Stromal cell of bone marrow (primary cell): ENCODE measurements at places on chromosomes 11 and 22.

GRCh38 chr11:116348226-116348625 is 424.6 kb downstream of the BUD13 start:
- DNase-seq, result no peak

DNA sequence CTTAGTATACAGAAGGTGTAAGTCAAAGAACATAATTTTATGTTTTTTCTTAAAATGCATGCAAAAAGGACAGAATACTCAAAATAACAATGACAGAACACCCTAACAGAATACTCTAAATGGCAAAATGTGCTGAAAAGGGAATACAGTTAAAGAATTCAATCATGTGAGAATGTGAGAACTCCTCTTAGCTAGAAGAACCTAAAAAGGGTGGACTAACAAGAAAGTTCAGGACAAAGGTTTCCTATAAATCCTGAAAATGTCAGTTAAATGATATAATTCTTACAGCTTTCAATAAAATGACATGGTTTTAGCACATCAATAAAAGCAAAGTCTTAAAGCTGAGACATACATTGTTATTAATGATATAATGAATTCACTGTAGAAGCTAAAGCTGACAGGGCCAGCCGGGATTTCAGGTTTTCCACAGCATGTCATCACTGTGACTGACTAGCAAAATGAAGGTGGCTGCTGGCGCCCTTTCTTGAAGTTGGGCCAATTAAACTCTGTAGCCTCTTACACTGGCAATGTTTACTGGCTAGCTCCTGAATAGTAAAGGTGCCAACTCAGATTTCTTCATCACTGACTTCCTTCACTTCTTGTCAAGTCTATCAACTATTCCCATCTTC is 244.4 kb downstream of the TTC28 start:
- no peak for DNase-seq

DNA sequence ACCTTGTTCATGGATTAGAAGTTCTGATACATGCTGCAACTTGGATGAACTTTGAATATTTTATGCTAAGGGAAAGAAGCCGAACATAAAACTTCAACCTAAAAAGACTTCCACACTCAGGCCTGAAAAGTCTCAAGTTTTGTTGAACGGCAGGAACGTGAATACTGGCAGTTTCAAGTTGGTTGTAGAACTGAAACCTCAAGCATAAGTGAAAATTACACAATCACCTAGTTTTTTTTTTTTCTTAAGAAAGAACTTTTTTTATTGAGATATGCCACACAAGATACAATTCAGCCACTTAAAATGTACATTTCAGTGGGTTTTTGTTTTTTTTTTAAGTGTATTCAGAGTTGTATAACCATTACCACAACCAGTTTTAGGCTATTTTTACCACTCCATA is 50.8 kb upstream of the ADORA2A start:
- no peak for DNase-seq

DNA sequence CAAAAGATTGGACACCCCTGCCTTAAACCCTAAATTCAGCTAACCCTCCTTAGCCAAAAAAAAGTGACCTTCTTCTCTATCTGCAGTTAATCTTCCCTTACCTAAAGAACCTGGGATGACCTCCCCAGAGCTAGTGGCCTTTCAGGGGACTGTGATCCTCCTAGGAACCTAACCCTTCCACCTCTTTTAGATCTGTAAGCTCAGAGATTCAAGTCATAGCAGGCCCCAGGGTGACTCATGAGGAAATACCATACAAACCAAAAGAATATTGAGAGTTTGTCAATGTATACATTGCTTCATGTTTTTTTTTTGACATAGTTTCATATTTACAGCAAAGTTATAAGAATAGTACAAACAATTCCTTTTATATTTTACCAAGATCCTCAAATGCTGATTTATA is 38.3 kb upstream of the CXCR5 start:
- DNase-seq, result no peak

DNA sequence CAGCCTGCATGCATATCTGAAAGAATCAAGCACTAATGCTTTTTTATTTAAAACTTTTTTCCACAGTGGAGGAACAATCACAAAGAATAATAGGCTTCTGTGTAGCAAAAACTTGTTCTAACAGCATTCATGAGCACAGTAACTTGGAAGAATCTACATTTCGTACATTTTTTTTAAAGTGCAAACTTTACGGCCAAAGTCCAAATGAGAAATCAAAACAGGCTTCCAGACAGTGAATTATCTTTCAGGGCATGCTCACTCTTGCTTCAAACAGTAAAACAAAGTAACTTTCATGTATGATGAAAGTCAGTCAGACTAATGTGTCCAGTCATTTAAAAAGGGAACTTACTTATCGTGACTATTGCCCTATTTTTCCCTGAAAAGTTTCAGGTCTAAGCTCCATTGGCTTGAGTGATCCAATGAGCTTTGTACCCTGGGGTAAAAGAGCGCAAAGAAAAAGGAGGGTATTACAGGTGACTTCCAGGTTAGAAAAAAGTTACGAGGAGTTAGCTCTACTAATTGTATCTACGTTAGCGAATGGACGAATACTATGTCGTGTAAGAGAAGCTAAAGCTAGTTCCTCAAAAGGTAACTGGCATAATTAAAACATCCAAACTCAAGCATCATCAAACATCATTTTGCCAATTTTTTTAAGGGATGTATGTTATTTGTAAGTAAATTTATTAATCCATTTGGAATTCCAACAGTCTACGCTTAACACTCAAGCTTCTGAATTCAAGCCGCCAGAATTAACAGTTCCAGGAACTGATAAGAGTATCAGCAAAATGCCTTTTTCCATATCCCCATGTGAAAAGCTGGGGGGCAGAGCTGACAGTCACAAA is 1.7 kb downstream of the PICALM start:
- DNase-seq, result no peak

DNA sequence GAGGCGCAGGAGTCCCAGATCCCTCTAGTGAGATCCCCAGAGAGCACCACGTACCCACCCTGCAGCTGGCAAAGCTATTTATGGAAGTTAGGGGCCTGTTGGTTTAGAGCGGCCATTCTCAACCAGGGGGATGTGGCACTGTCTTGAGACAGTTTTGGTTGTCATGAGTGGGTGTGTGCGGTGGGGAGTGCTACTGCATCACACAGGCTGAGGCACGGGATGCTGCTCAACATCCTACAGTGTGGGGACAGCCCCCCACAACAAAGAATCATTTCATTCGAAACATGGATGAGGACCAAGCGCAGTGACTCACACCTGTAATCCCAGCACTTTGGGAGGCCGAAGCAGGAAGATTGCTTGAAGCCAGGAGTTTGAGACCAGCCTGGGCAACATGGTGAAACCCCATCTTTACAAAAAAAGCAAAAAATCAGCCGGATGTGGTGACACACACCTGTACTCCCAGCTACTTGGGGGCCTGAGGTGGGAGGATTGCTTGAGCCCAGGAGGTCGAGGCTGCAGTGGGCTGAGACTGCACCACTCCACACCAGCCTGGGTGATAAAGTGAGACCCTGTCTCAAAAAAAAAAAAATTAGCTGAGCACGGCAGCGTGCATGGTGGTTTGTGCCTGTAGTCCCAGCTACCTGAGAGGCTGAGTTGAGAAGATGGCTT is 28.2 kb downstream of the GGT5 start:
- no peak for DNase-seq

- DNase-seq, result no peak
These were observed 11.8 kb downstream of the TBC1D10A start for GRCh38 chr22:30314915-30315314.

- no peak for DNase-seq
These were observed 75.4 kb downstream of the AASDHPPT start for GRCh38 chr11:106152824-106153223.

DNA sequence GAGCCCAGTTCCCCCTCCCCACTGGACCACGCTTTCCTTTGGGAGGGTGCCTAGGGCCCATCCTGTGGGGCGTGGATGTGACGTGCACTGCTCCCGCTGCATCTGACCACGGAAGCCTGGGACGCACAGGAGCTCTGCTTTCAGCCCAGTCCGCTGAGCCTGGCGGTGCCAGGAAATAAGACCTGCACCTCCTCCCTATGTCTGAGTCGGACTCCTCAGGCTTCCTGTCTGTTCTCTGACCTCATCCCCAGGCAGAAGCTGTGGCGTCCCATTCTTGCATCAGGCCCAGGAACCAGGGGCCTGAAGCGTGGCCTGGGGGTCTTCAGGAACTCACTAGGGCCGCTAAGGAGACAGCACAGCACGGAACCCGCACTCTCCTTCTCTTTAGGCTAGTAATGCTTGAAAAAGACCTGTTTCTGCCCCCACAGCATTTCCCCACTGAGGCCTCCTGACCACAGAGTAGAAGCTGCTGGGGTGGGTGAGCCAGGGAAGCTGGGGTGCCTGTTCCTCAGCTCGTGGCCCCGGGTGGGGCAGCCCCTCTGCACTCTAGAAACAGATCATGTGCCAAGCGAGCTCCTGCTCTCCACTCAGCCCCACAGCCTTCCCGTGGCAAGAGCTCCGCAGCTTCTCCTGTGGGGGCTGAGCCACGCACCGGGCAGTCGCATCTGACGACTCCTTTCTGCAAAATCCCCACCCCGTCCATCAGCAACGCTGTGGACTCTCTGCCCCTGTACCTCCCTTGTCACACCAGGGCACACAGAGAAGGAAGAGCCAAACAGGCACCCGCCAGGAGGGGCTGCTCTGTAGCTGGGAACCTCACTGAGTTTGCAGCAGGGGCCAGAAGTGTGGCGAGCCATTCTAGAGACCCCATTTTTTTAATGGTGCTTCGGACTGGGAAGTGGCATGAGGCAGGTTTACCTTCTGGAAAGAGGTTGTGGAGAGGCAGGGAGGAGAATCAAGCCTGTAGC is 22.6 kb downstream of the MOV10L1 start:
- no peak for DNase-seq

GRCh38 chr22:45478108-45478771 is 24.4 kb upstream of the FBLN1 start:
- DNase-seq, result peak; percentile 85

DNA sequence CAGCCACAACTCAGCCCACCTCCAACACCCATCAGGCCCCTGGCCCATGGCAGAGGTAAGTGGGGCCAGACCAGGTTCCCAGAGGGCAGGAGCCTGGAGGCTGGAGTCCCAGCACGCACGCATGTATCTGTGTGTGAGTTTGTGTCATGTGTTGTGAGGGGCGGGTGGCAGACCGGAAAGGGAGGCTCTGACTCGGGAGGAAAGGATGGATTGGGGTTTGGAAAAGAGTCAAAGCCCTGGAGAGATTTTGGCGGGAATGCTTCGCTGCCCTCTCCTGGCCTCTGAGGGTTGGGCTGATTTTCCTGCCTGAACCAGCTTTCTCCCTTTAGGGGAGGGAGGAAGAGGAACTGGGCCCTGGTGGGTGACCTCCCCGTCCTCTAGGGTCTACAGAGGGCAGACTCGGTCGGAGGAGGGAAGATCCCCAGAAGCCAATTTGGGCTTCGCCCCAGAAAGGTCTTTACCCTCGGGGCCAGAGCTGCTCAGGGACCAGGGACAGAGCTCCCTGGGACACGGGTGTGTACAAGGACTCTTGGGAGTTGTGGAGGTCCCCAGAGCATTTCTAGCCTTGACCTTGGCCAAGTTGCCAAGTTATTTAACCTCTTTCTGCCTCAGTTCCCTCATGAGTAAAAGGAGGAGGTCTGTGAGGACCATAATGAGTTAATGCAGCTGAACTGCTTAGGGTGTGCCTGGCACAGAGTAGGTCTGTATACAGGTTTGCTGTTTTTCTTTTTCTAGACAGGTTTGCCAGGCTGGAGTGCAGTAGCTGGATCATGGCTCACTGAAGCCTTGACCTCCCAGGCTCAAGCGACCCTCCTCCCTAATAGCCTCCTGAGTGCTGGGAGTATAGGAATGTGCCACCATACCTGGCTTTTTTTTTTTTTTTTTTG is 6.9 kb downstream of the C11orf68 start:
- peak; percentile 93 for DNase-seq

DNA sequence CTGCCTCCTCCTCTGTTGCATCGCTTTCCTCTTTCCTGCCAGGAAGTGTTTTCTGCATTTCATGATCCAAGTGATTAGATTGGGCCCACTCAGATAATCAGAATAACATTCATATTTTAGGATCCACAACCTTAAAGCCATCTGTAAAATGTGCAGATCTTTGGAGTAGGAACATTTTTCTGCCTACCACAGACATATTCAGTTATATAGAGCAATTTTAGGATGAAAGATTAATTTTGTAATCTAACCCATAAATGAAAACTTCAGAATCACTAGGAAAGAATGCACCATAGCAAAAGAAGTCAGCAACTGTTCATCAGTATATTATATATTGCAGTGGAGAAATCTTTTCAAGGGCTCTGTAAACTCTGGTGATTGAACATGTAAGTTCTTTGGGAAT is 659.9 kb upstream of the LUZP2 start:
- no peak for DNase-seq

DNA sequence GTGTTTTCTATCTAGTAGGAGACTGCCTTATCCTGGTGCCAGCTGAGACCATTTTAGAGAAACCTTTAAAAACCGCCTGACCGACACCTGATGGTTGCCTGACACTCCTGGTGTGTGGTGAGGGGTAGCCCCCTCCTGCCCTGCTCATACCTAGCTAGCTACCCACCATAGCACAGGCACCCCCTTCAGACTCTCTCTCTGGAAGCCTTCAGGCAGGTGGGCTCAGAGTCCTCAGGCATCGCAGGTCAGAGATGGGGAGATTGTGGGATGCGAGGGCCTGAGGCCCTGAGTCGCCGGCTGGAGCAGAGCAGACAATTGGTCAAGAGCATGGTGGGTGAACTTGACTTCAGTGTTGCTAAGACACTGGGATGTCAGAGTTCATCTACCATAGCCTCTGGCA is 424.6 kb downstream of the BRD1 start:
- no peak for DNase-seq

DNA sequence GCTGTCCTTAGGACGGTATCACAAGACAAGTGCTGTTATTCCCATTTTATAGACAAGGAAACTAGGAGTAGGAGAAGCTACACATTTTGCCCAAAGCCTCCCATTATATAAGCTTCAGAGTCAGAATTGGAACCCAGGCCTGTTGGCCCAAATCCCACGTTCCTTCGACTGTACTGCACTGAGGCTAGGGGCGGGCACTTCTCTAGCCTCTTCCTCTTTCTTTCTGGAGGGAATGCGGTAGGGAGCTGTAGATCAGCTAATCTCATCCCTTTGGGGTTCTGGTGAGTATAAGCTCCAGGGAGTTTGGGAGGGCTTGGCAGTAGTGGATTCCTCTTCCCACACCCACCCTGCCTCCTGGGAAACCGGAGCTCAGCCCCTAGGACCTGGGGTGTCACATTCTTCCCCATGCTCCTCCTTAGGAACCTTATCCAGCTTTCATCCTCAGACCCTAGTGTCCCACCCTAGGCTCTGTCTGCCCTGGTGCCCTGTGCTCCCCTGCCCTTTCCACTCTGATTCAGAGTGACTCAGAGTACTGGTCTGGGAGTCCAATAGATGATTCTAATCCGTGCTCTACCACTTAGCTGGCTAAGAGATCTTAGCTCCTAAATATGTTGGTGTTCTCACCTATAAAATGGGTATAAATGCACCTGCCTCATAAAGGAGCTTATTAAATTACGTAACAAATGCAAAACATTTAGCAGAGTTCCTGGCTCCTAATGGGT is 29.3 kb downstream of the PHLDB1 start:
- no peak for DNase-seq

GRCh38 chr22:36123673-36124630 is 36.6 kb downstream of the APOL3 start:
- DNase-seq, result peak; percentile 88

- peak; percentile 67 for DNase-seq
These were observed 41.1 kb downstream of the DIXDC1 start for GRCh38 chr11:111978028-111978771.

- DNase-seq, result no peak
These were observed 98.2 kb upstream of the NAV2 start for GRCh38 chr11:19614370-19614940.
